ENCODE measurements at places on chromosomes 4 and X.

DNA sequence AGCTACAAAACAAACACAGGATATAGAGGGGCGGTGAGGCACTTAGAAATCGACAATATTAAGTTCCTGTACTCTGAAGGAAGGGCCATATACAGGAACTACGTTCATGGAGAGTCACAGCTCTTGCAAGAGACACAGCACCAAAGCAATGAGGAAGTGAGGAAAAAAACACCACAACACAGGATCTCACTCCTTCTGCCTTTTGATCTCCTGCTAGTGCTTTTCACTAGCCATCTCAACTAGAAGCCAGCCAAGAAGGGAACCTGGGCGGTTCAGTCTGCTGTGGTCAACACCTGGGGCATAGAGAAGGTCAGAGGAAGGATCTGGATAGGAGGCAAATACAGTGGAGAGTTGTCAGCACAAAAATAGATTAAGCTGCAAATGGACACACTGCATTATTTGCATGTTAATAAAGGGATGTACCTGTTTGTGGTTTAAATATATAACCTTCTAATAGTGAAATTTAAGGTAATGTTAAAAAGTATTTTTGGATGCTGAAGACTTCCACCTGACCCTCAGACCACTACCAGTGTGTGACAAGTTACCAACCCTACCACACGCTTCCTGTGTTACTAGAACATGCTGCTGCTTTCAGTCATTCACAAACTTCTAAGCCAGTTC lies 104.6 kb downstream of the DTHD1 start:
- peak; percentile 74 for DNase-seq

DNA sequence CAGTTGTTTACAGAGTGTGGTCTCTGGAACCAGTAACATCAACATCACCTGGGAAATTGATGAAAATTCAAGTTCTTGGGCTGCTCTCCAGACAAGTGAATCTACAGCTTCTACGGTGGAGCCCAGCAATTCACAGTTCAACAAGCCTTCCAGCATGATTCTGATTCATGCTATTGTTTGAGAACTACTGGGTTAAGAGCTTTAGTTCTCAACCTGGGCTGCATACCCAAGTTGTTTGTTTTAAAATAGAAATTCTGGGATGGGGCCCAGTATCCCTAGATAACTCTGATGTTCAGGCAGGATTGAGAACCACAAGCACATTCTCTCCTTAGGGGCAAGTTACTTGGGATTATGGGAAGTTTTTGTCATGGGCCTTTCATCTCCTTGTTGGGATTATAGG lies 37.9 kb upstream of the PGK1 start:
- DNase-seq: no peak

- no peak for DNase-seq
Measured at GRCh38 chrX:39720945-39721344, 376.8 kb downstream of the BCOR start.

DNA sequence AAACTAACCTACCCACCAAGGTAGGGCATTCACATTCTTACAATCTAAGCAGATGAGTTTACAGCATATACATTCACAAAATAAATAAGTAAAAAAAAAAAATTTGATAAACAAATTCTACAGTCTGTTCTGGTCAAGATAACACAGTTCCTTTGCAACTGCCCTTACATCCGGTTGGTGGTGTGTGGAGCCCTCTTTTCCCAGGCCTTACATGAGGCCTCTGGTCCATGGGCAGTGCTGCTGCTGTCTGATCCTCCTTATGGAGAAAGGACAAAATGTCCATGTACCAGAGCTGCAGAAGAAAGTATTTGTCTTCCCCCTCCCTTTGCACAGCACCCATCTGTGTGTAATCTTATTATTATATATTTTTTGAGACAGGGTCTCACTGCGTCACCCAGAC lies 2.2 kb upstream of the SEPTIN11 start:
- peak; percentile 11 for DNase-seq

- no peak for DNase-seq
Measured at GRCh38 chrX:139933904-139934303, 1.1 kb upstream of the ATP11C start.

DNA sequence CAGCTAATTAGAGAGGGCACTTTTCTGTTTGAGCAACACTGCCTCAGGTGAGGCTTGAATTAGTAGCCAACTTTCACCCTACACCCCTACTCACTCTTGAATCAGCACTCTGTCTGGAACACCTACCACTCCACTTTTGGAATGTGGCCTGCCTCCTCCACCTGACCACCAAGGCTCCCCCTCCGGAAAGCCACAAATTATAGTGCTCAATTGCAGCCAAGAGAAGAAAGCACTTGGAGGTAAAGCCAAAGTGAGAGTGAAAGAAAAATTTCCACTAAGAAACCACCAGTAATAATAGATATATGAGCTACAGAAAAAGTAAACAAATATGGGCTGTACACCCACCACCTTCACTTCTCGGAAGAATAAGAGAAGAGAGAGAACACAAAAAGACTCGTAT lies 41.1 kb downstream of the PPP3CA start:
- no peak for DNase-seq

GRCh38 chr4:183898456-183898855 lies 6.7 kb upstream of the STOX2 start:
- DNase-seq: no peak

DNA sequence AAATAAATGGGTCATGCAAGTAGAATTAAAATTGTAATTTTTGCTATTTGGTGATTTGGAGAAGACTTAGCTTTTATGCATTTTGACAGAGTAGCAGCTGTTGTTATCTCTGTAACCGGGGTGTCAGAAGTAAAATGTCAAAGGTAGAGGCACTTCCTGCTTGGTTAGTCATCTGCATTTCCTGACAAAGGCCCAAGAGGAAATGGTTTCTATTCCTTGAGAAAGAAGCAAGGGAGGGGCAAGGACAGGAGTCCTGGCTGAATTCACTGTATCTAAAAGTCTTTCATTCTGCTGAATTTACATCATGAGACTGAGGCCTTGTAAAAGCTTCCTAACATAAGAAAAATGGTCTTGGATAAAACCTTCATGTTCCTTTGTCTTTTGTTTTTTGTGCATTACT lies 550.9 kb upstream of the BOD1L1 start:
- DNase-seq: peak; percentile 21

DNA sequence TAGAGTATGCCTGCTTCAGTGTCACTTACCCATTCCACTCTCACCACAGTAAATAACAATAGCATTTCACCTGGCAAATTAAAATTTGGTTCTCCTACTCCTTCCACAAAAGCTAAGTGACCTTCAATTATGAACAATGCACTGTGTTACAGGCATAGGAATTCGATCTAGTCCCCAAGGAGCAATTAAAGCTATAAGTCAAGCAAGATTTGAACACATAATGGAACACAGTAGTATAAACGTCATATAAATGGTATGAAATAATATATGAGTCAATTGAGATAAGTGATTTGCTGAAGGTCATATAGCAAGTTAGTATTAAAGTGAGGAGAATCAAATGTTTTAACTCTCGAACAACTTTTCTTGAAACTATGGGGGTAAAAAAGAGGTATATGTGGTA lies 65.8 kb downstream of the ARAP2 start:
- DNase-seq: no peak

- DNase-seq: no peak
Measured at GRCh38 chr4:2256781-2257191, 5.1 kb downstream of the MXD4 start.

GRCh38 chr4:53005808-53006207 lies 143.7 kb downstream of the RASL11B start:
- peak; percentile 69 for DNase-seq

GRCh38 chr4:2245787-2246275 lies 3.9 kb upstream of the HAUS3 start:
- DNase-seq: no peak

- DNase-seq: no peak
Measured at GRCh38 chr4:148216866-148217814, 225.1 kb downstream of the NR3C2 start.

DNA sequence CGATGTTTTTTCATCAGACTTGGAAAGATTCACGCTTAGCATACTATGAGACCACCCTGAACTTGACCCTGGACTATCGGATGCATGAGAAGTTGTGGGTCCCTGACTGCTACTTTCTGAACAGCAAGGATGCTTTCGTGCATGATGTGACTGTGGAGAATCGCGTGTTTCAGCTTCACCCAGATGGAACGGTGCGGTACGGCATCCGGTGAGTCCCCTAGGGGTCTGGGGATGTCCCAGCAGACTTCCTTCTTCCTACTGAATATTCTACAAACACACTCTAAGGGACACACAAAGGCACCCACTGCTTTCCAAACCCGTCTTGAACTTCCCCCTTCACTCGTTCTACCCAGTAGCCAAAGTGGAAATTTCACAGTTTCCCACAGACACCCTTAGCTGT lies 9.3 kb downstream of the GABRQ start:
- no peak for DNase-seq
